ENCODE measurements at places on chromosomes 2 and 18. TPM values are rescaled to one million over a fixed set of nuclear protein-coding genes. Genes with fewer than 3 reads are reported as not detected.

Gene LOXHD1
- 0.26 TPM for total RNA-seq

Gene VWA3B
- not detected for total RNA-seq

Gene SNRNP27
- total RNA-seq = 24.2 TPM

Gene SP9
- total RNA-seq = not detected

Gene IL18R1
- under 0.01 TPM for total RNA-seq

Gene SRD5A2
- total RNA-seq = not detected

All from dermis lymphatic vessel endothelial cell (primary cell).